Iris pigment epithelial cell (primary cell): ENCODE measurements at places on chromosomes 4 and X.
A peak's percentile ranks its signal among the peaks of the same experiment; 100 is the strongest.

- no peak for DNase-seq
These were observed 205.0 kb downstream of the CAMK2D start for GRCh38 chr4:113556382-113557134.

- no peak for DNase-seq
These were observed 13.7 kb downstream of the RASSF6 start for GRCh38 chr4:73606465-73606974.

DNA sequence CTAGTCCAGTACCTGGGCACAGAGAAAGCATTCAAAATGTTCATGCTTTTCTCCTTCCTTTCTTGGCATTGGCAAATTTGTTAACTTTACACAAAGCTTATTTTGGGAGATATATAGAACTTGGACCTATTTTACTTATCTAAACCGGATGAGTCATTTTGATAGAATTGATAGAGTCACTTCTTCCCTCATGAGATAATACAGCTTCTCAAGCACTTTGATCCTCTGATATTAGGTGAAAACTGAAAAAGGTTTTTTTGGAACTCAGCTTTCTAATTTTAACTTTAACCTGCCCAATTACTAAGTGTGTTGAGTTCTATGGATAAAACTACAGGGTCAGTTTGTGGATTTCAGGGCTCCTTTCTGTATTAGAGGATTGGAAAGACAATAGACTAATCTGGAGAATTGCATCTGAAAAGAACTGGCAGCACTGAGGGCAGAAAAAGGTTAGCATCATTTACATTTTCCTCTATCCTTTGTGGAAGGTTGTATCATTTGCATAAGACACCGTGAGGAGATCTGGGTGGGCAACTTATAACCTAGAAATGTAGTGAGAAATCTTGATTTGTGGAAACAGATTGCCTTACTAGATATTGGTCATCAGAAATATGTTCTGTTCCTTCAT, 2.4 kb downstream of the WDR44 start:
- no peak for DNase-seq

GRCh38 chr4:97500423-97500822, 642.9 kb downstream of the STPG2 start:
- no peak for DNase-seq

DNA sequence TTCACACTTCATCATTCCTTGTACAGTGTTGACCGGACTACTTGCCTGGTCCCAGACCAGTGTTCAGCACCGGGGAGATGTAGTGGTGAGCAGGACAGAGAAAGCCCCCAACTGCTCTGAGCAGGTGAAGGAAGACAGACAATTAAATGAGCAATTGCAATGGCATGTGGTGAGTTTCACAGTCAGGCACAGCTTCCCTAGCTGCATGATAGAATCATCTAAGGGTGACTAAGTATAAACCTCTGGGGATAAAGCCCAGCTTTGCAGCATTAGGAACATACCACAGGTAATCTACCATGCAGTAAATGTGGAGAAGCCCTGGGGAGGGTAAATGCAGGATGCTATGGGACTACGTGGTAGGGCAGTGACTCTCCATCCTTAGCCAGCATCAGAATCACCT, 47.8 kb downstream of the TMA16 start:
- DNase-seq, result peak; percentile 70

DNA sequence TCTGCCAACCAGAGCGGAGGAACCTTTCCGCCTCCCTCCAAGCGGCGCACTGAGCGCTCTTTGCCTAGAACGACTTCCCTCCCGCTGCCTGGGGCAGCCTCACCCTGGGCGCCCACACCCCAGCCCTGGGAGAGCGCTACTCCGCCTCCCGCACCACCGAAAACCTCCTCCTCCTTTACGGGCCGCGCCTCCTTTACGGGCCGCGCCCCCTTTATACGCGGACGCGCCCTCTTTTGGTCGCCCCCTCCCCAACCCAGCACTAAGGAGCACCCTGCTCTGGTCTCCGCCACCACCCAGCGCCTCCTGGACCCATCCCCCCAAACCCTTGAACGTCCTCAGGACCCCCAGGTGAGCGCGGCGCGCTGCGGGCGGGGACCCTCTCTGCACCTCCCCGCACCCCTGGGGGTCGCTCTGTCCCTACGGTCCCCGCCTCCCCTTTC, 586 bp upstream of the NSG1 start:
- DNase-seq, result no peak

DNA sequence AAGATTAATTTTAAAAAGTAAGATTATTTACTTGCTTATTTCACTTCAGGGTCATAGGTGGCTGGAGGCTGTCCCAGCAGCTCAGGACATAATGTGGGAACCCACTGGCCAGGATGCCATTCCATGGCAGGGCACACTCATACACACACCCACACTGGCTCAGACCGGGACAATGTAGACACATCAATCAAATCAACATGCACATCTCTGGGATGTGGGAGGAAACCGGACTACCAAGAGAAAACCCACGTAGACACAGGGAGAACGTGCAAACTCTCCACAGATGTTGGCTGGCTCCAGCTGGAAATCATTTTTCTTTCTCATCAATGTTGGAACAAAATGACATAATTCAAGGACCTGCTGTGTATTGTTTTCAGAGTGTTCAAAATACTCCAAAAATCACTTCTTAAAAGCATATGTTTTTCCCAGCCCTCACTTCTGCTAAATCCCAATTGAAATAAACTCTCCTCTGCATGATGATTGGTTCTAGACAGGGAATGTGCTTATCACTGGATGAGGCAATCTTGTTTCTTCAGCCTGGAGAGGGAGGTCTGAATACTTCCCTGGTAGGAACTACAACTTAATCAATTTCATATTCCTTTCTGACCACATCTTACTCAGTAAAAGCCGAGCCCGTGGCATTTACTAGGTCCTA, 18.6 kb upstream of the CPE start:
- DNase-seq, result peak; percentile 54

- DNase-seq, result peak; percentile 52
These were observed 2.2 kb downstream of the SLAIN2 start for GRCh38 chr4:48343551-48343950.

DNA sequence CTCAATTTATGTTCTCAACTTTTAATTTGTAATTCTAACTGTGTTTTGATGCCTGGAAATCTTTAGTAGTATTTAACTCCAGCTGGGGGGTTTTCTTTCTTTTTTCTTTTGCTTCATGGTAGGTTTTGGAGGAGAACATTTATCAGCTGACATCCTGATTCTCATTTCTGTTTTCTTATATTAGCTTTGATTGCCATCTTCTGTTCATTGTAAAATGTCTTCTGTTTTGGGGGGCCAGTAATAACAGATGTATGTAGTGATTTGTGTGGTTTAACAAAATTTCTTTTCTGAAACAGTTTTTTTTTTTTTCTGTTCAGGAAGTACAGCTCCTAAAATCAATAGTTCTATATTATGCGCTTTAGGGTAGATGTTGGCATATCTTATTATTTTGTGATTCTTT, 182.2 kb downstream of the GABRB1 start:
- peak; percentile 4 for DNase-seq

DNA sequence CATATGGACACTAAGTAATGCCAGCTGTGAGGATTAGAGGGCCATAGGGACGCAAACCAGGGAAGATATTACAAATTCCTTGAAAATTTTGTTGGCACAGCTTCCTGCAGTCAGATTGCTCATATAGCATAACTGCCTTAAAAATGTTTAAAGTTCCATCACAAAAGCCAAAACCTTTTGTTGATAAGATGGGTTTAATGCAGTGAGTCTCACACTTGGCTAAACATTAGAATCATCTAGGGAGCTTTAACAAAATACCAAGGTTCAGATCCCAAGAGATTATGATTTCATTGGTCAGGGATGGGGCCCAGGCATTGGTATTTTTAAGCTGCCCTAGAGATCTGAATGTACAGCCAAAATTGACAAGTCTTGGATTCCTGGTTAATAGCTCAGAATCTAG, 376.5 kb upstream of the MAD2L1 start:
- peak; percentile 52 for DNase-seq

GRCh38 chr4:88706574-88706973, 8.9 kb upstream of the NAP1L5 start:
- DNase-seq, result peak; percentile 76

DNA sequence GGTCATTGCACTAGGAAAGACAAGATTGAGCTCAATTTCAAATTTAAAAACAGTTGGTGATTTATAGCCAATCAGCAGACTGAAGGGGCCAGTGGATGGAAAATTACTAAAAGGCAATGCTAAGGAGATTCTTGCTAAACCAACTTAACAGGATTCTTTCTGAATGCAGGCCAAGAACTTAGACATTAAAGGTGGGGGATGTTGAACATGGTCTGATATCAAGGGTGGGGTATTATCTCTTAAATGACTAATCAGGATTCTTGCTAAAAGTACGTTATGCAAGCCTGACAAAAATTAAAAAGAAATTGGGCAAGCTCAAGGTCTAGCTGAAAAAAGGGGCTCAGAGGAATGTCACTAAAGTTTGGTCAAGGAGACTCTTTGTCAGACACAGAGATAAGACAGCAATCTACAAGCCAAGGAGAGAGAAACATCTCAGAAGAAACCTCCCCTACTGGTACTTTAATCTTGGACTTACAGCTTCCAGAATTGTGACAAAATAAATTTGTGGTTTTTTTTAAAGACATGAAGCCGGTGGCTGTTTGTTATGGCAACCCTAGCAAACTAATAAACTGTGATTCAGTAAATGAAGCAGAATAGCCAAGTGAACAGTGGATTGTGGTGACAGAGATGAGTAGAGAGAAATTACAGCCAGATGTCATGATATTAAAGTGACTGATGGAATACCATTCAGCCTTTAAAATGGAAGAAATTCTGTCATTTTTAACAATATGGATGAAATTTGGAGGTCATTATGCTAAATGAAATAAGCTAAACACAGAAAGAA, 120.3 kb upstream of the KLHL4 start:
- peak; percentile 6 for DNase-seq

DNA sequence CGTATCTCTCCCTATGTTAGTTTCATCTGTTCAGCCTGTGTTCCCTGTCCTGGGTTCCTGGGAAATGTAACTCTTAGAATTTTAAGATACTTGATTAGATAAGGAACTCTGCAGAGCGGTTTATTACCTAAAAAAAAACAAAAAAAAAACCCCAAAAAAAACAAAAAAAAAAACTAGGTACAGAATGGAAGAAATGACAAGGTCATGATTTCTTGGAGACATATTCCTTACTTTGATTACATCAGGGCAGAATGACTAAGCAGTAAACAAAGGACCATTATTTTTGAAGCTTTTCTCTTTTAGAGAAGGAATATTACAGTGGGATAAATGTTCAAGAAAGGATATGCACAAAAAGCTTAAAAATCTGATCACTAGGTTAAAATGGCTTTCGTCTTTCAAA, 171.8 kb downstream of the ARAP2 start:
- DNase-seq, result no peak

GRCh38 chrX:80206647-80207046, 192.1 kb downstream of the TBX22 start:
- DNase-seq, result no peak

- DNase-seq, result no peak
These were observed 250.9 kb downstream of the TENM3 start for GRCh38 chr4:182494103-182494502.

GRCh38 chr4:86091201-86091600, 268.7 kb downstream of the MAPK10 start:
- peak; percentile 55 for DNase-seq

DNA sequence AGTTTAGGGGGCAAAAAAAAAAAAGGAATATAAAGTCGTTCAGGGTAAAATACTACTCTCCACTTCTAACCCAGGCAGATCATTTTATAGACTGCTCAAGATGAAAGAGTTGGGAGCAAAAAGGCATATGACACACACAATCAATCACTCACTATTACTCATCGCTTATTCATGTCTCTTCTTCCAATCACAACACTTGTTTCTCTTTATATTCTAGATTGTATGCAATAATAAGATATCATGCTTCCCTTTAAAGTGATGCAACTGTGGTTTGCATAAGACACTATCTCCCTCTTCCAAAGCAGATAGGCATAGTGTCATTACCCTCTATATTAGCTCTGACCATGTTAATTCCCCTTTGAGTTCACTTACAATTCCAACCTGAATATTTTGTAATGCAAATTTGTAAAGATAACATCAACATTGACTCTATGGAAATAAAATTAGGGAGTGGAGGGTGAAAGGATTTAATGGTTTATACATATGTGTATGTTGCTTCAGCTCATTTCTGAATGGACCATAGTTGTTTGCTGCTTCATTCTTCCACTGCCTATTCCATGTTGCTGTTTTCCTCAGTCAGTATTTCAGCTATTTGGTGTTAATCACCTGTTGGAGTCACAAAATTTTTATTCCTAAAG, 154.9 kb upstream of the EPHA5 start:
- peak; percentile 74 for DNase-seq

DNA sequence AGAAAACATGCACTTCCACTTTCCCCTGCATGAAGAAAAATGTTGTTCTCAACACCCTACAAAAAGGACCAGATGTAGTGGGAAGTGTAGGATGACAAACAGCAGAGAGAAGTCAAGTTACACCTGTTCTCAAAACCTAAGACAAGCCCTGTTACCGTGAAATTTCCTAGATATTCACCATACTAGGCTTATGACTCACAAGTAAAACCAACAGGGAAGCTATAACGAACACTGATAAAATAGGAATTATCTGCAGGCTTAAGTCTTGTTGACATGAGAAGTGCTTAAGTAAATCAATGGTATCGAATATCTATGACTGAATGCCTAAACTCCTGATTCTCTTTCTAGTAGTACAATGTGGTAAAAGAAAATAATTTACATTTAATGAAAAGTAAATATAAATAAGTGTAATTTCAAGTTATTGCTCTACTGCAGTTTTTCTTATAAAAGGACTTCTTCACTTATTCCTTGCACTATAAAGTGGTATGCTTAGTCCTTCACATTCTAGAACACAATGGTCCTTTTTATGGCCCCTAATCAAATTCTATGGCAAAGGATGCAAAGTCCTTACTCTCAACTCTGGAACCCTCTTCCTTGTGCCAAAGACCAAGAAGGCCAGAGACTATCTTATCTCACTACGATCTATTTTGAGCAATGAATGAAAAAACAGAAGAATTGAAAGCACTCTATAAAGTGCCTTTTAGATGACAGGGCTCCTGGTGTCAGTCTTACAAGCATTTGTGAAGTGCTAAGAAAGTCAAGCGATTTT, 19.6 kb downstream of the AP1S2 start:
- DNase-seq, result peak; percentile 37

DNA sequence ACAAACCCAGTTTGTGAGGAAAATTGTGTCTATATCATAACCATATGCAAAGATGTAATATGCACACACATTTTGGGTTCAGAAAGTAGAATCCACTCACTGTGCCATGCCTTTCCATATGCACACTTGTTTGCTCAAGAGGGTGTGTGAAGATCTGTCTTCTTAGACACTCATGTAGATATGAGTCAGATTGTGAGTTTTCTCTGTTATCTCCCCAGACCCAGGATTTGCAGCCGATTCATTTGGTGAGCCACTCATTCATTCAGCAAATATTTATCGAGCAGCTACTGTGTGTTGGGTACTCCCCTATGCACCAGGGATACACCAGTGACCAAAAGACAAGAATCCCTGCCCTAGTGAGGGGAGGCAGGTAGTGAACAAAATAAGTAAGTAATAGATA, 81.5 kb downstream of the CLCN5 start:
- DNase-seq, result peak; percentile 15

DNA sequence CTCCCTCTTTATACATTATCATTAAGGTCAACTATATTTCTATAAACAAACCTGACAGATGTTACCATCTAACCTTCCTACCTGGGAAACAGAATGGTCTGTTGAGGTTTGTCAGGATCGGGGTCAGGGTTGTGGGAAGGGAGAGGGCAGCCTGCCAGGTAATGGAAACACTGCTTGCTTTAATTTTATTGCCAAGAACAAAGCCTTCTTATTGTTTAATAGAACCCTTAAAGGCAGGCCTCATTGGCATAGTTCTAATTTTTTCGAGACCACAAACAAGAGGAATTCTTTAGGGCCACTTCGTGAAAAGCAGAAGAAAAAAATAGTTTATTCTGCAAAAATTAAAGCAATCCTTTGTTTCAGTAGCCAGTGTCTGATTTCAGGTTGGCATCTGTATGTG, 113.2 kb downstream of the MID1 start:
- DNase-seq, result peak; percentile 35
